Vagina (tissue), 2 donors: ENCODE measurements at places on chromosomes 3 and 15.
A peak's percentile ranks its signal among the peaks of the same experiment; 100 is the strongest.

DNA sequence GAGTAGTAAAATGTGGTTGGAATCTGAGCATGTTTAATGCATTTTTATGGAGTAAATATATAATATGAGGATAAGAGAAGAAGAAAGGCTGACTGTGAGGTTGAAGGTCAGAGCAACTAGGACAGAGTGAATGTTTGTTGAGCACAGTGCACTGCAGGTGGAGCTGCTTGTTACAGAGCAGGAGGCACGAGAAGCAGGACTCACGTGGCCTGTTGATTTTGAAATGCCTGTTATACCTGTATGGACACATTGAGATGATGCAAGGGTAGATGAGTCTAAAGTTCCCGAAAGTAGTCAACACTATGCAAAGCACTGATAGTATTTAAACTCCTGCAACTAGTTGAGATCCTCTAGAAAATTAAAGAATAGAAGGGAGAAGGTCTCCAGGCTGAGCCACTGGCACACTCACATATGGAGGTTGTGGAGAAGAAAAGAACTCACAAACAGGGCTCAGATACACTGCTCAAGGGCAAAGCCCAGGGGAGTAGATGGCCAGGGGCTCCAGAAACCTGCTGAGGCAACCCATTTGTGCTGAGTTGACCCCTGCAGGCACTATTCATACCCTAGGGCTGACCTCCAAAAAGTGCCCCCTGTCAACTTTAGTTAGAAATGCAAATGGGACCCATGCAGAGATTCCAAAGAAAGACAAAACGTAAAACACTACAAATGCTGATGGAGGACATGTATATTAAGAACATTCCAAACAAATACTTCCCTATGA lies 541.5 kb downstream of the GABRG3 start:
- no peak for DNase-seq

- no peak for DNase-seq
These were observed 302.6 kb upstream of the TBL1XR1 start for GRCh38 chr3:177499779-177500423.

- DNase-seq, result no peak
These were observed 41.8 kb upstream of the PRSS50 start for GRCh38 chr3:46759239-46760167.

DNA sequence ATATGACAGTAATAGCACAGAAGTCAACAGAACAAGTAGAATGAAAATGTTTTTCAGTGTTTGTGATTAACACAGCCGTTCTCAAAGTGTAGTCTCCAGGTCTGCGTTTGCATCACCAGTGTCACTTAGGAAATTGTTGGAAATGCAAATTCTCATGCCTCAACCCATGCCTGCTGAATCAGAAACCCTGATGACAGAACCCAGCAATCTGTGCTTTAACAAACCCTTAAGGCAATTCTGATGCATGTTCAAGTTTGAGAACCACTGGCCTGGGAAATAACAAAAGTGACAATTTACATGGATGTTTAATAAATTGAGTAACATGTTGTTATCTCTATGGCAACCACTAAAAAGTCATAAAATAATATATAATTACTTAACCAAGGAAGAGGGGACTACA lies 103.1 kb upstream of the ATP11B start:
- no peak for DNase-seq

DNA sequence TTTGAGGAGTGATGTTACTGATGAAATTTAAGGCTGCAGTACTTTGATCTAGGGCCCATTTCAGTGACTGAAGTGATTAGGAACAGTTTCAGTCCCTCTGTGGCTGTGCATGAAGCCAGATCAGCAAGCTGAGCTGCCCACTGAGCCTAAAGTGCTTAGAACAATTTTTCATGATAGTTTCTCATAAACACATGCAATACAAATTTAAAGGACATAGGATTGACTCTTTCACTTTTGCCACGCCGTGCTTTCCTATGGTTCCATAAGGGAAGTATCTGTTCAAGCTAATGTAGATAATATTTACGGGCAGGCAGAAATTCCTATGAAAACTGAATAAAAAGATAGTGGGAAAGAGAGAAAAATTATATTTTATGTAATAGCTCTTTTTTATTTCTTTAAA lies 10.6 kb downstream of the ANKUB1 start:
- DNase-seq, result no peak

DNA sequence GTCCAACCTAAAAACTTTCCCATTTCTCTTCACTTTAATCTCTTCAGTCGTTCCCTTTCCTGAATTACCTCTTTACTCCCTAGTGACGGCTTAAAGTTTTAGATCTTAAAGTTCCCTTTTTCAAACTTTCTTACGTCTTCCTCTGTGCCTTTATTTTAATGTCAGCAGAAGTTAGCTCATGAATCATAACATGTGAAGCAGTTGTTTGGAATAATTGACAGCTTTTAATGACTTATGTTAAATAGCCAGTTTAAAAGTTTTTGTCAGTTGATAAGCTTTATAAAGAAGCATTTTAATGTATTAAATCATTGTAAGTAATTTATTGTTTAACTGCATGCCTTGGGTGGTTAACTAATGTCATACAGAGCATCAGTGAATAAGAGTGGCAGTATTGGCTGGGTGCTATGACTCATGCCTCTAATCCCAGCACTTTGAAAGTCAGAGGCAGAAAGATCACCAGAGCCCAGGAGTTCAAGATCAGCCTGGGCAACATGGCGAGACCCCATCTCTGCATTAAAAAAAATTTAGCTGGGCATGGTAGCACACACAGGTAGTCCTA lies 33.9 kb downstream of the PIK3CA start:
- DNase-seq, result no peak

GRCh38 chr3:158742871-158743663 lies 10.8 kb upstream of the RARRES1 start:
- no peak for DNase-seq

- peak; percentile 60 for DNase-seq
These were observed 43.5 kb upstream of the SLC6A11 start for GRCh38 chr3:10772271-10773161.

DNA sequence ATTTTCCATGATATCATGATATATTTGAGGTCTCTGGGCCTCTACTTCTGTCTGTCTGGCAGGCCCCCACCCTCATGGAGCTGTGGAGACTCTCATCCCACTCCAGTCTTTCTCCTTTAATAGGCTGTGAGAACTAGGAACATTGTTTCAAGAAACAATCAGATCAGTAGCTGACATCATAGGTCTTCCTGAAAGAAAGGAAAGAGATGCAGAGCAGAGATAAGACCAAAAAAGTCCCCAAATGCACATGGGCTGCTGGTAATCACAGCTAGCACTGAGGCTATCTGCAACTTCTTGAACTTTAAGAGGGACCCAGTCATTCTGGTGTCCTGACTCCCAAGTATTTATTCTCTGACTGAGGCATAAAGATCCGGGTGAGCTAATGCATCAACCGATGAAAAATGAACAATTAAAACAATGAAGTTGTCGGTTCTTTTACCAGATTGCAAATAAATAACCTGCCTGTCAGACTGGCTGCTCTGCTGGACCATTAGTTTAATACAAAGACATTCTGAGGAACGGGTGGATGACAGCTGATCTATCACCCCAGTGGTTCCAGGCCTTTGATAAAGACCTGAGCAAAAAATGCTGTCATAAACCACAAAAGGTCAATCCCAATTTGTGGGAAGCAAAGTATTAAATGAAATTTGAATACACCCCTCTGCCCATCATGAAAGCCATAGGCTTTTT lies 780.8 kb upstream of the GOLIM4 start:
- no peak for DNase-seq

GRCh38 chr3:126649556-126650092 lies 5.3 kb downstream of the TXNRD3 start:
- DNase-seq, result no peak

- DNase-seq, result no peak
These were observed 164.4 kb downstream of the OPA1 start for GRCh38 chr3:193757457-193757856.

DNA sequence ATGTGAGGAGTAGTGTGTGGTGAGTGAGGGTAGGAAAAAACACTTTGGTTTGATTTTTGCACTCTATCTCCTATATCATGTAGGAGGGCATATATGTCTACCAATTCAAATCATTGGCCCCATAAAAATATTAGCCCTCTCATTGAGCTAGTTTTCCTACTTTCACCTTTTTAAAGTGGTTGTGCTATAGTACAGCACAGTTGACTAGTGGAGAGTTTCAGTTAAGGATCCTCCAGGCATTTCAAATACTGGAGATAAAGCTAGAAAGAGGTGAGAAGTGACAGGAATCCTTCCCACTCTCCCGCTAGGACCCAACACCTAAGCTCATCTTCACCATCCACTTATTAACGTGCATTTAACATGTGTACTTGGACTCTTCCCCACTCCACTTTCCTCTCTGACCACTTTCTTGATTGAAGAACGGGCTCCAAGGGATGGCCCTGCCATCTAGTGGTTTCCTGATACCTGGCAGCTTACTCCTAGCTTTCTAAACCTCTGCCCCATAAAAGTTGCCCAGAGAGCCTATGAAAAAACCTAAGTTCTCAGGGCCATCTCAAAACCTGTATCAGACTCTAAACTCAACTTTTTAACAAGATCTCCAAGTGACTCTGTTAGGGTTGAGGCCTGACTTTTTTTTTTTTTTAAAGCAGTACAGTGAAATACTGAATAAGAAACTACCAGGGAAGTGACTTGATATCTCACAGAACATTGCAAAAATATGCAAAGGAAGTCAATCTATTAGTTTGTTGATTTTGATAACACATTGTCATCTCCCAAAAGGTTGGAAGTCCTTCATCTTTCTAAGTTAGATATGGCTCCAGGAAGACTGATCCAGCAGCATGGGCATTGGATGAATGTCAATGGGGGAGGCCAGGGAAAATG lies 17.9 kb downstream of the IL12A start:
- no peak for DNase-seq

- DNase-seq, result no peak
These were observed 27.5 kb upstream of the MASP1 start for GRCh38 chr3:187318819-187319616.

GRCh38 chr3:154018100-154018696 lies 103.0 kb upstream of the ARHGEF26 start:
- DNase-seq, result no peak

DNA sequence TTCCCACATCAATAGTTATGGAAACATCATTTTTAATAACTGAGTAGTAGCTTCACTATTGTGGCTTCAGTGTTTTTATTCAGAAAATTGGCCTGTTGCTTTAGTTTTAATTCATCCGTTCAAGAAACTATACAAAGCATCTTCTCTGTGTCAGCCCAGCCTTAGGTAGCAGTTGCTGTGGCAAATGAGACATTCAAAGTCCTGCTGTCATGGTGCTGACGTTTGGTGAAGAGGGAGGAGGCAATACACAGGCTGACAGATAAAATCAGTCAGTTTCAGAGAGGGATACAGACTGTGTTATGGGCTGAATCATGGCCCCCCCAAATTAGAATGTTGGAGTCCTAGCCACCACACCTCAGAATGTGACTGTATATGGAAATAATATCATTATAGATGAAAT lies 56.5 kb downstream of the SLC7A14 start:
- DNase-seq, result no peak

GRCh38 chr15:41903782-41904181 lies 9.9 kb upstream of the SPTBN5 start:
- DNase-seq, result no peak

DNA sequence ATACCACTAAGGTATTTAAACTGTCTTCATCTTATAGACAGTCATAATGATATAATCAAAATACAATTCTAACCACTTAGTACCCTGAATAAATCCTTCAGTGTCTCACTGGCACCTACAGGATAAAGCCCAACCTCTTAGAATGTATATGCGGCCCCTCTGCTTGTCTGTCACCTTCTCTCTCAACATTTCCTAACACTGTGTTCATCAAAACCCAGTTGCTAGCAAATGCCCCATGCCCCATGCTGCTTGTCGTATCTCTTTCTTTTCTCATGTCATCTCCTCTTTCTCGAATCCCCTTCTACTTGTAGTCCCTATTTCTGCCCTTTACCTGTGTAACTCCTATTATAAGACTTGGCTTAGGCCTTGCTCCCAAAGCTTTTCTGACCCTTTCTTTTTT lies 24.6 kb upstream of the PLSCR4 start:
- DNase-seq, result no peak

- no peak for DNase-seq
These were observed 140.7 kb downstream of the MINAR1 start for GRCh38 chr15:79572691-79573404.

GRCh38 chr3:100020876-100021644 lies 93.2 kb downstream of the FILIP1L start:
- DNase-seq, result no peak

- DNase-seq, result no peak
These were observed 6.9 kb upstream of the PLSCR2 start for GRCh38 chr3:146476094-146476740.

GRCh38 chr3:166957121-166957520 lies 423.0 kb downstream of the ZBBX start:
- DNase-seq, result no peak

- DNase-seq, result no peak
These were observed 35.0 kb downstream of the LPP start for GRCh38 chr3:188188911-188189310.

DNA sequence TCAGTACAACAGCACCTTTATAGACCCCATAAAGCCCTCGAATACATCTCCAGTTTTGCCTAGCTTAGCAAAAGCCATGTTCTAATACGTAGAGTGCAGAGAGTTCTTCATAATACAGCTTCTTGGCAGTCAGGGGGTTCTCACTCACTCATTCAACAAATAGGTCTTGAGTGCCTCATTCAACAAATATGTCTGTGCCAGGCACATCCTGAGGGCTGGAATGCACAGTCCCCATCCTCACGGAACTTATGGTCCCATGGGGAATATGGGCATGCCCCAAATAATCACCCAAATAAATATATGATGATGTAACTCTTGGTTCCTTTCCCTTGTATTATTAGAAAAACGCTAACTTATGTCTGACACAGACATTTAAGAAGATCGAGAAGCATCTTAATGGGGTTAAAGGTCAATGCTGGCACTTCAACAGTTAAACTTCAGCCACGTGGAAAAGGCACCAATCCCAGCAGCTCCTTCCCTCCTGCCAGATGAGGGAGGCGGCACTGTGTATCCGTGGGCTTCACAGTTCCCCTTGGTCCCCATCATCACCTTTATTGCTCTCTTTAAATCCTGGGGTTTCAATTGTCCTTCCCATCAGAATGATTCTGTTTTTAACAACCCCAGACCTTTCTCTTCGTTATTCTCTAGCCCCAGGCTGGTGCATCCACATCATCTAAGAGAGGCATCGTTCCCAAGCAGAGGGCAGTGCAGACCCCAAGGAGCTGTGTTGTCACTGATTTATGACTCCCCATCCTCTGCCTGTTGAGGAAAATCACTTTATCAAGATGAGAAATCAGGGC lies 18.9 kb upstream of the SEMA5B start:
- DNase-seq, result no peak

DNA sequence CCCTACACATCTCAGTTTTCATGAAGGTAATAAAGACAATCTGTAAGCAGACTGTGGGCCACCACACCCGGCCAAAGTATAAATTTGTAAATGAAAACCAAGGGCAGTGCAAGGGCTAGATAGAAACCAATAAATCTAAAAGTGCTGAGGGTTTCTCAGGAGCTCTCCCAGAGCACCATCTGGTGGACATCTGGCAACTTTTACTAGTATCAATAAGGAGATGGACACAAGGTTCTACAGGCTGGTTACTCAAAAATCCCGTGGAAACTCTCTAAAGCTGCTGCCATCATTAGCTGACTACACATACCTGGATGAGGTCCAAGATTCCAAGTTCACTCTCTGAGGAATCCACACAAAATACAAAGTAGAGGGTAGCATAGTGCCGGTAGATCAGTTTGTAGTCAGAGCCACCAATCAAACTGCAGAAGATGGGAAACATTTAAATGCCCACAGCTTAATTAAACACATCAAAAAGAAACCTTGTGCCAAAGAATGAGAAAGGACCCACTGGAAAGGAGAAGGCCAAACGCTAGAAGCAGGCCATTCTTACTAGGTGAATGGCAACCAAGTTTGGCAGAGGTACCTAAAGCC lies 5.5 kb downstream of the AP3S2 start:
- no peak for DNase-seq

- no peak for DNase-seq
These were observed 182.4 kb downstream of the SHQ1 start for GRCh38 chr3:72665701-72666446.
